NCI-H2081 treated with DMSO at 0.1 percent for 48 hours (cell line): ENCODE measurements at places on chromosomes 1 and 21.

DNA sequence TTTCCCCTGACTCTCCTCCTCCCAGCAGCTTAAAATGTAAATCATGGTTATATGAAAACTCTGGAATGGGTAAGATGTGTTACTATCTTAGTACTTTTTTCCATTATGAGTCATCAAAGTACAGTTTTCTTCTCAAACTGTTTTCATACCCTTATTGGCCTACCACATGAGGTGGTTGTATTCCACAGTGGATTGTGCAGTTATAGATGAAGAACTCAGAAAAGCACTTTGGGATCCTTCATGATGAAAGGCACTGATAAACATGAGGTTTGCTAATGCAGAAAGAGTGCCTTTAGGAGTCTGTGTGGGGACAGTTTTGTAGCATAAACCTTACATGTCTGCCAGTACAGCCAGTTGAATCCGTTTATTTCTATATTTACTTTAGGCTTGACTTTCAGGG, 32.0 kb upstream of the MYOCOS start:
- no peak for DNase-seq

DNA sequence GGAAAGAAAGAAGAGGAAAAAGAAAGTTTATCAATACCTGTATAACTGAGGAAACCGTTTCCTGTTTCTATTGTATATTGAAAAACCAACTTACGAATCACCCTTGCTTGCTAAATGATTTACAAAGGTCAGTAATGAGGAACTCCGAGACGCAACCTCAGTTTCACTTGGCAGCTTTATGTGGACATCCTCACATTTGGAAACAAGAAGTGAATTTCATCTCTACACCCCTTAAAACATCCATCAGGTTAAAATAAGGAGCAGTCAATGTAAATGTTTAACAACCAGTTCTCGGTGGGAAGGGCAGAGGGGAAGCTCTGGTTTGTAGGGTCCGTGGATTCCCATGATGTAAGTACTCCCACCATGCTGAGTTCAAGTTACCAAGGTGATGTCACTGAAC, 481.7 kb upstream of the RUNX1 start:
- DNase-seq: no peak

DNA sequence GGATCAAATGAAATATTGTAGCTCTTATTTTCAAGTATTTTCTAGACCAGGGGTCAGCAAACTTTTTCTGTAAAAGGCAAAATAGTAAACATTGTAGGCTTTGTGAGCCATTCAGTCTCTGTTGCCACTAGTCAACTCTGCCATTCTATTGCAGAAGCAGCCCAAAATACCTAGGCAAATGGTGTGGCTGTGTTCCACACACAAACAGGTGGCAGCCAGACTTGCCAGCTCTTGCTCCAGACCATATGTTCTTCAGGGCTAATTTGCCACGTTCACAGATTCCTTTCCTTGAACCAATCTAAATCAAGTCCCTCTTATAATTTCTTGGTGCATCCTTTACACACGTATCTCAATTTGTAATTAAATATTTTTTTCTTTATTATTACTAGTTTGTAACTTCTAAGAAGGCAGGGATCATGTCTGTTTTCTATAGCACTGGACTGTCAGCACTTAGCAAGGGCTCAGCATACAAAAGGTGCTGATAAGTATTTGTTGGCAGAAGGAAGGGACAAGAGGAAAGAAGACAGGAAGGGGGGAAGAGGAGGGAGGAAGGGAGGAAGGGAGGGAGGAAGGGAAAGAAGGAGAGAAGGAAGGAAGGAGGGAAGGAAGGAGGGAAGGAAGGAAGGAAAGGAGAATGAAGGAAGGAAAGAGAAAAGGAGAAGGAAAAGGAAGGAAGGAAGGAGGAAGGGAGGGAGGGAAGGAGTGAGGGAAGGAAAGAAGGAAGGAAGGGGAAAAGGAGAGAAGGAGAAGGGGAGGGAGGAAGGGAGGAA, 106.5 kb upstream of the EDEM3 start:
- DNase-seq: no peak

DNA sequence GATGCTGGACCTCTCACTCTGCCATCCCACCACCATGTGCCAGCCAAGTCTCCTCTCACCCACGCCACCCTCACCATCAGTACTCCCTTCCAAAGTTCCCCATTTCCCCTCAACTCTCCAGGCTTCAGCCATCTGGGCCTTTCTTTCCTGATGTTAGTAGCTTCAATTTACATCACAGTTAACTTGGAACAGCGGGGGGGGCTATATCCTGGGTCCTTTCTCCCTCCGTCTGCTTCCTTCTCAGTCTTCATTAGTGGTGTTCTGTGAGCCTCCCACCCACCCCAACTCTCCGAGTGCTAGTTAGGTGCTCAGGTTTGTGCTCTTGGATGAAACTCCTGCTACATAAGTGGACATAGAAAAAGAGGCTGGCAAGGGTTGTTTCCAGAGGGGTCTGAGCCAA, 31.9 kb downstream of the KCNC4 start:
- no peak for DNase-seq

- no peak for DNase-seq
These were observed 39.8 kb downstream of the FOXD2 start for GRCh38 chr1:47477595-47478080.

DNA sequence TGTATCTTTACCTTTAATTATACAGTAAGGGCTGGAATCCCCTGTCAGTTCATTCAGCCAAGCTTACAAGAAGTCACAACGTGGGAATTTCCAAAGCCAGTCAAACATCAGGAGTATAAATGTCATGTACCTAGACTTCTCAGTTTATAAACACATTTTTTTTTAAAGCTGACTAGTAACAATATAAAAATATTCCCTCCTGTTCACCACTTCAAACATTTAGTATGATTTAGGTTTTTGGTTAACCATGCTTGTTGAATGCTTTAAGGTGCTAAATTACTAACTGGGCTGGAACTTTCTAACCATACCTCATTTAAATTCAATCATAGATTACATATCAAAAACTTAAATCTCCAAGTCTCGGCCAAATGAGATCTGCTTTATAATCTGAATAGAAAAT, 44.0 kb downstream of the JAK1 start:
- no peak for DNase-seq

- DNase-seq: no peak
These were observed 179.6 kb upstream of the CAMK1G start for GRCh38 chr1:209403921-209404320.

DNA sequence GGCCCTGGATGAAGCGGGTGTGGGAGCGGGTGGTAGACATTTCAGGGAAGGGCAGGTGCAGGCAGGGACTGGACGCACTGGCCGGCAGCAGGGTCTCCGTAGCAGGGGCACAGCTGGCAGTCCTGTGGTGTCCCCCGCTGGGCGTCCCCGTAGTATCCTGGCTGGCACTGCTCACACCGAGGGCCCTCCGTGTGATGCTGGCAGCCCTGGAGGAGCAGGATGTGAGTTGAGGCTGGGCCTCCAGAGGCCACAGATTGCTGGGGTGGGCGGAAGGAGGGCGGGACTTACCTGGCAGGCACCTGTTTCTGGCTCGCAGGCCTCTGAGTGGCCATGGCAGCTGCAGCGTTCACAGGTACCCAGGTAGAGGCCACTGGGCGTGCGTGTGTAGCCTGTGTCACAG, 62.3 kb downstream of the LDLRAD2 start:
- no peak for DNase-seq

DNA sequence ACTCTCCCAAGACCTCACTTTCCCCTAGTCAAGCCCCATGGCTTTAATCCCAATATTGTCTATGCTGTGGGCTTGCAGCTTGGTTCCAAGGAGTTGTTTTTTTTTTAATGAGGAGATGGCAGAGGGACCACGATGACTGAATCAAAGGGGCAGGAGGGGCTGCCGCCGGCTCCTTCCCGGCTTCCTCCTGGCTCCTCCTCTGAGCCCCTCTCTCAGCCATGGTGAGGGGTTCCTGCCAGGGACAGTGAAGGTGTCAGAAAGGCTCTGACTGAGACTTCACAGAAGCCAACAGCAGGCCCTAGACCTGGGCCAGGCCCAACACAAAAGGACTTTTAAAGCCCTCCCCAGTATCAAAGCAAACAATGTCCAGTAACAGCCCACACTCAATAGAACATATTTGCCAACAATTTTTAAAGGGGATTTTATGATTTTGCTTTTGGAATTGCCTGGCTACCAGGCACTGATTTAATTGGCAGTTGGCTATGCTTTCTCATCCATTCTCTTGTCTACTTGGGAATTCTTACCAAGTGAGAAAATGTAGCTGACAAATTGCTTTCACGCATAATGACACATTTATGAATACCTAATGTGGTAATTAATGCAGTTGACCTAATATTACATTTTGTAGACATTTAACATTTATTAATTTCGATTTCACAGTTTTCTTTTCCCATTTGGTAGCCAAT, 54.2 kb downstream of the FBXO2 start:
- no peak for DNase-seq

DNA sequence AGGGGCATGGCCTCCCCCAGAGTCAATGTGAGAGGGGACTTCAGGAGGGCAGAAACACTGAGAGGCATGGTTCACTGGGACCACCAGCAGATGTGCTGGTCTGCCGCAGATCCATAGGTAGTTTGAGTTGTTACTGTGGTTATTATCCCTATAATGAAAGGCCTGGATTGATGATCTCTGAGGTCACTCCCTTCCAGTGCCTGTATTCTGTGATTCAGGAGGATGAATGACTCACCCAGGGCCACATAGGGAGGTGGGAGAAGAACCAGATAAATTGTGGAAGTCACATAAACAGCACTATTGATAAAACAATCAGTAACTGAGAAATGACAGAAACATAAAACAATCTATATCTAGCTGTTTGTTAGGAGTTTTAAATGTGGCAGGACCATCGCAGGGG, 22.7 kb upstream of the ACTL8 start:
- no peak for DNase-seq

GRCh38 chr1:2019571-2020309, 595 bp downstream of the GABRD start:
- DNase-seq: no peak
